GM12891 (cell line): ENCODE measurements at places on chromosomes 16 and 17.
A peak's percentile ranks its signal among the peaks of the same experiment; 100 is the strongest.

GRCh38 chr17:49687878-49688491 lies 10.1 kb upstream of the SPOP start:
- no peak for DNase-seq

DNA sequence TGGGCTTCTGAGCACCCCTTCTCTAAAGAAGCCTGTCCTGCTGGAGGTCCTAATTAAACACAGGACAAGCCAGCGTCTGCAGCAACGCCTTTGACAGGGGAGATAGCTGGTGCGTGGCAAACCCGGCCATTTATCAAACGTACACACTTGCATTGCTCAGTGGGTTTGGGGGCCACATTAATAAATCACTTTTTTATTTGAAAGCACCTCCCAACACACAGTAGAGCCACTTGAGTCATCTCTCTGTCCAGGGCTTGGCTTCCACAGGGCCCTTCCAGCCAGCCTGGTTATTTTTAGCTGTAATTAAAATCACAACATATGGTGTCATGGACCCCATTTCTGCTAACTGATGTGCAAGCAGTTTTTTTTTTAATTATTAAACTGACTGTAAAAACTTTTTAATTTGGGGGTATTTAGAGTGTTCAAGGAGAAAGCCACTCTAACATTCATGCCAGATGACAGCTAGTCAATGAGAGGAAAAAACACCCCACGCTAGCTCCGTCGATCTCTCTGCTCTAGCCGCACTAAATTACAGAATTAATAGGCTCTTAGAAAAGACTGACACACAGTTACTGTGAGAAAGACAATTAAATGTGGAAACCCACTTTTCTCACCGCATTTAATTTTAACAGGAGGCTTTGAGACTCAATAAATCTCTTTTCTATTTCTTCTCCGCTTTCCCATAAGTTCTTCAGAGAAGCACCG lies 201.0 kb upstream of the WSCD1 start:
- DNase-seq, result no peak

DNA sequence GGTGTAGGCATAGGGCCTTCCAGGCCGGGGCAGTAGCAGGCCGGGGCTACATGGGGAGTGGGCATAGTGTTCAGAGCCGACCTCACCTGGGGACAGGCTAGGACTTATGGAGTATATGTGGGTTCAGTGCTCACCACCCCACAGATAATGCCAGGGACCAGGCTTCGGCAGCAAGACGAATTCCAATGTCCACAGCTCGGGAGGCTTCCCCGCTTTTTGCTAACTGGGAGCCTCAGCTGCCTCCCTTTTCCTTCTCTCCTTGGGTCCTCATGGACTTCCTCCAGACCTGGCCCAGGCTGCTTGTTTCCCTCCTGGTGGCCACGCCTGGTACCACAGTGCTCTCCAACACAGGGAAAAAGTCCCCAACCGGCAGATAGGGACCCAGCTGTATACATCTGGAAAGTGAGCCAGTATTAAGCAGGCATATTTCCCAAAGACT lies 20.1 kb upstream of the SLC46A1 start:
- DNase-seq, result no peak

GRCh38 chr16:50501986-50502615 lies 46.1 kb upstream of the NKD1 start:
- no peak for DNase-seq

GRCh38 chr16:83040174-83040573 lies 413.4 kb downstream of the CDH13 start:
- no peak for DNase-seq

DNA sequence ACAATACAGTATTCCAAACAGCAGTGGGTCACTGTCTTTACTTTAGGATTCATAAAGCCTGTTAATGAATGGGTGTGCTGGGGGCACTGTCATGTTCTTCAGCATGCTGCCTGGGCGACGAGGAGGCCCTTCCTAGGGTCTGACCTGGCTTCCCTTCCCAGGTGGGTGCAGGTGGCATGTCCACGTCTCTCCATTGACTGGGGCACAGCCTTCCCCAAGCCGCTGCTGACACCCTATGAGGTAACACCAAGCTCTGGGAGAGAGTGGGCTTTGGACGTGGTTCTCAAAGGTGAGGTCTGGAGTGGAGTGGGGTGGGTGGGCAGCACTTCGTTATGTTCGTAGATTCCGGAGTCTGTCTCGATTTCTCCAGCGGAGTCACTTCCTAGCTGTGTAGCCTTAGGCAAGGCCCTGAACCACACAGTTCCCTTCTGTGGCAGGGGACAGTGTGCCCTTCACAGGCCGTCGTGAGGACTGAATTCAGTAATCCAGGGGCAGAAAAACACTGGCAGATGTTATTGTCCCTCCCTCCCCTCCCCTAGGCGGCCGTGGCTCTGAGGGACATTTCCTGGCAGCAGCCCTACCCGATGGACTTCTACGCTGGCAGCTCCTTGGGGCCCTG lies 771 bp upstream of the OVCA2 start:
- DNase-seq, result no peak

- DNase-seq, result no peak
These were observed 52.6 kb downstream of the CYB5B start for GRCh38 chr16:69476920-69477443.

DNA sequence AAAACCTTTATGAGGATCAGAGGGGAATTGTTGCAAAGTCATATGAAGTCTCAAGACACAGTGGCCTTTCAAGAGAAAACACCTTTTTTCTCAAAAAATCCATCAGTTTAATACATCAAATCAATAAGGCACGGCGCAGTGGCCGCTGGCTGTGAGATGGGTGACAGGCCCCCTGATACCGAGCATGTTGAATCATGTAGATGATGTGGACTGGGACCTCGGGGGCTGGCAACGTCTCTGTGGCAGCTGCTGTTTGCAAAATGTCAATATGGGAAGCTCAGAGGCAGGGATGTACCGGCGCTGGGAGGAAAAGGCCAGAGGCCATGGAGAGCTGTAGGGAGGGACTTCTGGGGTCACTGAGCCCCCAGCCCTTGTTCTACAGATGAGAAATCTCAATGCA lies 169.1 kb downstream of the GSG1L start:
- no peak for DNase-seq

- no peak for DNase-seq
These were observed 8.8 kb upstream of the ZFP1 start for GRCh38 chr16:75139498-75139897.

DNA sequence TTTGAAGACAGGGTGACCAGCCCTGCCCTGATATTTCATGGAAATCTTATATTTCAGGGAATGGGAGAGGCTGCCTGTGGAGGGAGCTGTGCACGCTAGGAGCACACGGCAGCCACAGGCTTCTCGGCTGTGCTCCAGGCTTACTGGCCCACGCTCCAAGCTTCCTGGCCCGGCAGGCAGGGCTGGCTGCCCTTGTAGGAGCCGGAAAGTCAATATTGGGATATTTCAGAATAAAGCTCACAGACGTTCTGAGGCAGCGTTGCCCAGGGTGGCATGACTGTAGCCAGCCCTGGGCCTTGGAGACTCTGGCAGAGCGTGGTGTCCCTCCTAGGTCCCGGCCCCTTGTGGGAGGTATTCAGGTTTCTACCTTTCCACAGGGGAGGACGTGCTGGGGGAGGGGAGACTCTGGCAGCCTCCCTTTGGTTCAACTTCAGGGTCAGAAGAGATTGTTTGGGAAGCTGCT lies 95.6 kb downstream of the NPIPB11 start:
- no peak for DNase-seq

DNA sequence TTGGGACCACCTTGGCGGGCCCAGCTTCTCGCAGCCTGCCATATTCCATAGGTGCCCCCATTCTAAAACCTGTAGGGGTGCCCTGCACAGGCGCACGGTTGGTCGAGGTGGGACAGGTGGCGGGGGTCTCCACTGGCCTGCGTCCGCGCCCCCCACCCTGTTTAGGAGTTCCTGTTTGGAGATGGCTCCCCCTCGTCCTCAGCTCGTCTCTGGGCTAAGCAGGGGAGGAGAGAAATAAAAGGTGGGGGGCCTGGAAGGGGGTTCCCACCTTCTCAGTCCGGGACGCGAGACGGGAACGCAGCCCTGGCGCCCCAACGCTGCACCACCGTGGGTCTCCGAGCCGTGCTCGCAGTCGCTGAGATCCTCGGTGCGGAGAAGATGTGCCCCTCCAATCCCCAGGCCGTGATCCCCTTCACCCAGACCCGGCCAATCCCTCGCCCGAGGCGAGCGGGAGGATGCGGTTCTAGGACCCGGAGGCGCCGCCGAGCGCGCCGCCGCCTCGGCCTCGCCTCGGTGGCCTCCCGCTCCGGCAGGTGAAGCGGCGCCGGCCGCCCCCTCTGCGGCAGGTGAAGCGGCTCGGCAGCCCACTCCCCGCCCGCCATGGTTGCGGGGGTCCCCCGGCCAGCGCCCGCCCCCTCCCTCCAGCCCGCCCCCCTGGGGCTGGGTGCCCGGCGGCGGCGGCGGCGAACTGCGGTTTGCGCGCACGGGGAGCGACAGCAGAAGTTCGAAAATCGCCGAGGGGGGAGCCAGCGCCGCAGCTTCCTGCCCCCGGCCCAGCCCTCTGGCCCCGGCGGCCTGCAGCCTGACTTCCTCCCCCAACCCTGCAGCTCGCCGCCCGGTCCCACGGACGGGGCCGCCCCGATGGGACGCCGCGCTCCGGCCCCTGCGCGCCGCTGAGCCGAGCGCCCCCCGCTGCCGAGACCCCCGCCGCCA lies at the start of gene FMNL1:
Gene FMNL1, plus strand, starts transcription at position 805 of the 933 bp plus-strand sequence. CDS start 240 bp downstream, outside the sequence.
- no peak for DNase-seq

DNA sequence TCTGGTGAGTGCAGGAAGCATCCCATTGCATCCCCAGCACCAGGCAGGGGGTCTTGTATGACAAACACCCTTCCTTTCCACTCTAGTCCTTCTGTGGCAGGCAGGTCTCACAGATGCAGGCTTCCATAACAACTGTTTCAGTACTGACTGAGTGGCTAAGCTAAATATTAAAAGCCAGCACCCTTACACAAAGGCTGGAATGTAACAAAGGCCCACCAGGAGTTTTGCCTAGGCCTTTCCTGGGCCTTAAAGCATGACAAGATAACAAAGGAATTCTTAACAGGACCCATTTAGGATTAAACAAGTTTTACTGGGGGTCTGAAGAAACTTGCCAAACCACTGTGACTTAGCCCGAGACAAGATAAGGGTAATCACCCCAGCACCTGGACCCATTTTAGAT lies 228.9 kb upstream of the RPL38 start:
- DNase-seq, result no peak

DNA sequence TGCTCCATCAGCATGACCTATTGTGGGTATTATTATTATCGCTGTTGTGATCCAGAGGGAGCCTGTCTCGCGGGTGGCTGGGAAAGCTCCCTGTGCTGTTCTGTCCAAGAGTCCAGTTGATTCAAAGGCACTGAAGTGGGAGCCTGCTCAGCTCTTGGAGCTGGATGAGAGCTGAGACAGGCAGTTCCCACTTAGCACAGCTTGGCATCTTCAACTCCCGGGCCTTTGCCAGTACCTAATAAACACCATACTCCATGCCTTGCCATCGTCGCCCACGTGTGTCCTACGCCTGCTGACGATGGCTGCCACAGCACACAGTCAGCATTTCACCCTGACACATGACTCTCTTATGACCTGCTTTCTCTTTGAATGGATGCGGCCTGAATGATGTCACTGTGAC lies 32.6 kb downstream of the RTN4RL1 start:
- no peak for DNase-seq

DNA sequence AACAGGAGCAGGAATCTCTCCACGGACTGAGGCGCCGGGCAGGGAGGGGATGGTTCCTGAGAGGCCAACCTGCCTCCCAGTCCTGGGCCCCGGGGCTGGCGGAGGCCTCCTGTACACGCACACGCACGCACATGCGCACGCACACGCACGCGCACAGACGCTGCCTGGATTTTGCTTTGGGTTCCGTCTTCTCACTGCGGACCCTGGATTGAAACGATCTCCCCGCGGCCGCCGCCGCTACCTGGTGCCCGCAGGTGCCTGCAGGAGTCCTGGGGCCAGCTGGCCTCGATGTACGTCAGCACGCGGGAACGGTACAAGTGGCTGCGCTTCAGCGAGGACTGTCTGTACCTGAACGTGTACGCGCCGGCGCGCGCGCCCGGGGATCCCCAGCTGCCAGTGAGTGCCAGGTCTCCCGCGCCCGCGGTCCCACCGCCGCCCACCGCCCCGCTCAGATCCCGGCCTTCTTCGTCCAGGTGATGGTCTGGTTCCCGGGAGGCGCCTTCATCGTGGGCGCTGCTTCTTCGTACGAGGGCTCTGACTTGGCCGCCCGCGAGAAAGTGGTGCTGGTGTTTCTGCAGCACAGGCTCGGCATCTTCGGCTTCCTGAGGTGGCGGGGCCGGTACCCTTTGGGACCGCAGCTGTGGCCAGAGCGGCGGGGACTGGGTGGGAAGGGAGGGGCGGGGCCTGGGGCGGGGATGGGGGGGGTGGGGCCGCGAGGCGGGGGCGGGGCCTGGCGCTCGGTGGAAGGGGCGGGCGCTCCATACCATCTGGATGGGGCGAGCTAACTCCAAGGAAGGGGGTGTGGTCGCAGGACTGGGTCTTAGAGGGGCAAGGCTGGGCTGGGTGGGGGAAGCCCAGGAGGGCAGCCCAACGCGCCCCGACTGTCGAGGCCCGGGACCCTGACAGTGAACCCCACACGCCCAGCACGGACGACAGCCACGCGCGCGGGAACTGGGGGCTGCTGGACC lies 12.3 kb downstream of the CES4A start:
- DNase-seq, result peak; percentile 72

DNA sequence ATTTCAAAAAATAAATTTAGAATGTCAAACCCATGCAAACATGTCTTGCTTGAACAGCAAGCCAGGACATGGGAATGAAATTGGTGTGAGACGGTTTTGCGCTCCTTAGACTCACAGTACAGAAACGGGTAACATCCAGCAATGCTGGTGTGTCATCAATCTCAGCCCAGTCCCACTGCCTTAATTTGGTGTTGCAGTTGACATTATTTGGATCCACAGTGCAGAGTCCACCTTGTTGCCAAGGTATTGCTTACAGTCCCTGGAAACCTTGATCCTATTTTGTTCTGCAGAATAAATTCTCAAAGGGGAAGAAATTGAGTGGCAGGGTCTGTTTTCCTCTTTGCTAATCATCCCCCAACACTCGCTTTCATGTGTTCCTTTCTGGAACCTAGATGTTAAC lies 311.6 kb upstream of the MON1B start:
- no peak for DNase-seq
